Natural killer cell treated with Interleukin-12 subunit alpha and Interleukin-12 subunit beta and Interleukin-15 and Interleukin-18, amount 100 ng/mL, for 72 hours (primary cell): ENCODE measurements at places on chromosomes 11 and 22. TPM values are rescaled to one million over a fixed set of nuclear protein-coding genes. Genes with fewer than 3 reads are reported as not detected.

- DNase-seq: peak; percentile 89
- peak overlapping the region; percentile 92 for H3K27ac ChIP-seq
- H3K4me3 ChIP-seq: peak overlapping the region; percentile 80
- H3K4me1 ChIP-seq: peaks cover 36% of the 10 kb centered on the region
- H3K27me3 ChIP-seq: no peaks in the 10 kb centered on the region
These were observed 90.5 kb downstream of the UBASH3B start for GRCh38 chr11:122746050-122746478.

DNA sequence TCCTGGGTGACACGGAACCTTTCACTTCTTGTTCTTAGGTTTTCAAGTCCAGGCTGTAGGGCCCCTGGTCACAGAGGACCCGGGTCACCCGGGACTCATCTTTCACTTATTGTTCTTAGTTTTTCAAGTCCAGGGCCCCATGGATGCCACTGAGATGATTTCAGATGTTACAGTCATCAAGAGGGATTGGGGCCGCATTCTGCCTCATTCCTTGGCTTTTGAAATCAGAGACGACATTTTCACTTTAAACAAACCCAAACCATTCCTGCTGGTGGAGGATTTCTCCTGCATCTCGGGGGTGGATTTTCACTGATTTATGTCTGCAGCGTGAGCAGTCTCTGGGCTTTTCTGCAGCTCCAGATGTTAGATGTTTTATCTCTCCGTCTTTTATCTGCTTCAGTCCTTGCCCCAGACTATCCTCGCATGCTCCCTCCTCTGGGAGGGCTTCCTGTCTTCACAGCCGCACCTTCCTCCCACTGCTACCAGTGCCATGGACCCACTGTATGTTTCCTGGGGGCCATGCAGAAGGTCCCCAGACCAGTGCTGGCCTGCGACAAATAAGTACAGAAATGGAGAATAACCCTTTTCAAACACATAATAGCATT, 27.4 kb downstream of the FBLN1 start:
- no peak overlapping the region for H3K4me3 ChIP-seq
- H3K27ac ChIP-seq: no peak overlapping the region
- no peaks in the 10 kb centered on the region for H3K27me3 ChIP-seq
- no peaks in the 10 kb centered on the region for H3K4me1 ChIP-seq
- no peak for DNase-seq
- no peaks in the 10 kb centered on the region for H3K36me3 ChIP-seq

- peaks cover 7% of the 10 kb centered on the region for H3K27me3 ChIP-seq
- DNase-seq: peak; percentile 90
- H3K4me3 ChIP-seq: peak overlapping the region; percentile 92
- peaks cover 8% of the 10 kb centered on the region for H3K4me1 ChIP-seq
These were observed 7.8 kb upstream of the L3MBTL2 start for GRCh38 chr22:41197038-41197972.

DNA sequence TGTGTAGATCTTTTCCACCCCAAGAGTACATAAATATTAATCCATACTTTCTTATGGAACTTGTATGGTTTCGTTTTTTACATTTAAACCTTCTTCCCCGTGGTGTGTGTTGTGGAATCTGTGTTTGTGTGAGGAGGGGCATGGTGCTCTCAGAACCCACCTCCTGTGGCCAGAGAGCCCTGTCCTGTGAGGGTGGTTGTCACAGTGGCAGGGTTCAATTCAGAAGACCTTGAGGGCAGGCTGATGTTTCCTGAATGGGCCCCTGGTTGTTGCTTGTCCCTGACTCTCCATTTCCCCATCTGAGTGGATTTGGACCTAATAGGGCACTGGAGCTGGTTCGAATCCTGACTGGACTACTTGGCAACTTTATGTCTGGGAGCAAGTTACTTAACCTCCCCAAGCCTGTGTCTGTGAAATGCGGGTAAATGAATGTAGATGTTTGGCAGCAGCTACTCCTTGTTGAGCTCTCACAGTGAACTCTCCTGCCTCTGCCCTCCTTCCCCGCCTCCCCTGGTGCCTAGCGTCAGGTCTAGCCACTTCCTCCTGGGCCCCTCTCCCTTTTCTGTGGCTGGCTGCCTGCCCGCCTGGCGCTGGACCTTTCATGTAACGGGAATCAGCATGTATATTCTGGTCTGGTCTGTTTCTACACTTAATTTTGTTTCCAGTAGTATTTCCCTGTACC, 7.3 kb downstream of the NEAT1 start:
- H3K4me1 ChIP-seq: peaks cover 82% of the 10 kb centered on the region
- H3K36me3 ChIP-seq: peaks cover 29% of the 10 kb centered on the region
- peak overlapping the region; percentile 98 for H3K4me3 ChIP-seq
- H3K27me3 ChIP-seq: no peaks in the 10 kb centered on the region
- no peak for DNase-seq

DNA sequence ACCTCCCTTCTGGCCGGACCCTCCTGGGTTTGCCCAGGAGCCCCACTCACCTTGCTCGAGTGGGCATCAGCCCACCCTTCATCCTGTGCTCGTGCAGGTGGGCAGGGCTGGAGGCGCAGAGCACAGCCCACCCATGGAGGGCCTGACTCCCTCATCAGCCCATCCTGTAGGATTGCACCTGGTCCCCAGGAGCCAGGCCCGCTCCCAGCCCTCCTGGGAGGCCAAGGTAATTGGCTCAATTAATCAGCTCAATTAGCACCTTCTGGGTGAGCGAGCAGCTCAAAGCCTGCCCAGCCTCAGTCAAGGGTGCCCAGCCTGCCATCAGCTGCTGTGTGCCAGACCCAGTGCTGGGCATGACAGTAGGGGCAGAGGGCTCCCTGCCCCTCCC, 58.1 kb upstream of the NECTIN1 start:
- H3K36me3 ChIP-seq: no peaks in the 10 kb centered on the region
- DNase-seq: peak; percentile 42
- no peak overlapping the region for H3K27ac ChIP-seq
- H3K4me1 ChIP-seq: no peaks in the 10 kb centered on the region
- H3K27me3 ChIP-seq: peaks cover 3% of the 10 kb centered on the region

- peaks cover 4% of the 10 kb centered on the region for H3K36me3 ChIP-seq
- H3K4me1 ChIP-seq: peaks cover 25% of the 10 kb centered on the region
- no peak overlapping the region for H3K4me3 ChIP-seq
- no peaks in the 10 kb centered on the region for H3K27me3 ChIP-seq
These were observed 75.5 kb downstream of the PACSIN2 start for GRCh38 chr22:42939451-42939881.

DNA sequence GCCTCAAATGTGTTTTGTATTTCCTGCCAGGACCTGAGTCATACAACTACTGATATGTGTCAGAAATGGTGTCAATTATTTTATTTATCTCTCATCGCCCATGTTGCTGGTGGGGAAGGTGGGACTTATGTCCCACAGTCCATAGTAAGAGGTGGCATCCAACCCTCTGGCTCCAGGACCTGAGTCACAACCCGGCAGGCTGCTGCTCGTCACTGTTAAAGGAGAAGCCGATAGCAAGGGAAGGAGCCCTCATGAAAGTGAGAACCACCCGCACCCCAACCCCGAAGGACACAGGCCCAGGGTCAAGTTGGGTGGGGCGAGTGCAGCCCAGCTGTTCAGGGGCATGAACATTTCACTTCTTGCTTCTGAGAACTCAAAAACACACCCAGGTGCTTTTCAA, 33.1 kb upstream of the TP53I11 start:
- no peak for DNase-seq
- H3K27me3 ChIP-seq: no peaks in the 10 kb centered on the region
- no peaks in the 10 kb centered on the region for H3K36me3 ChIP-seq
- peak overlapping the region; percentile 17 for H3K4me3 ChIP-seq
- peaks cover 18% of the 10 kb centered on the region for H3K4me1 ChIP-seq

GRCh38 chr11:106271086-106271485, 193.6 kb downstream of the AASDHPPT start:
- no peak overlapping the region for H3K4me3 ChIP-seq
- H3K27me3 ChIP-seq: no peaks in the 10 kb centered on the region
- H3K36me3 ChIP-seq: peaks cover 4% of the 10 kb centered on the region
- no peak overlapping the region for H3K27ac ChIP-seq
- DNase-seq: no peak

- H3K36me3 ChIP-seq: no peaks in the 10 kb centered on the region
- peaks cover 5% of the 10 kb centered on the region for H3K27me3 ChIP-seq
- H3K27ac ChIP-seq: peak overlapping the region; percentile 6
- H3K4me1 ChIP-seq: peaks cover 30% of the 10 kb centered on the region
These were observed 107.0 kb downstream of the FAM76B start for GRCh38 chr11:95682552-95682951.

DNA sequence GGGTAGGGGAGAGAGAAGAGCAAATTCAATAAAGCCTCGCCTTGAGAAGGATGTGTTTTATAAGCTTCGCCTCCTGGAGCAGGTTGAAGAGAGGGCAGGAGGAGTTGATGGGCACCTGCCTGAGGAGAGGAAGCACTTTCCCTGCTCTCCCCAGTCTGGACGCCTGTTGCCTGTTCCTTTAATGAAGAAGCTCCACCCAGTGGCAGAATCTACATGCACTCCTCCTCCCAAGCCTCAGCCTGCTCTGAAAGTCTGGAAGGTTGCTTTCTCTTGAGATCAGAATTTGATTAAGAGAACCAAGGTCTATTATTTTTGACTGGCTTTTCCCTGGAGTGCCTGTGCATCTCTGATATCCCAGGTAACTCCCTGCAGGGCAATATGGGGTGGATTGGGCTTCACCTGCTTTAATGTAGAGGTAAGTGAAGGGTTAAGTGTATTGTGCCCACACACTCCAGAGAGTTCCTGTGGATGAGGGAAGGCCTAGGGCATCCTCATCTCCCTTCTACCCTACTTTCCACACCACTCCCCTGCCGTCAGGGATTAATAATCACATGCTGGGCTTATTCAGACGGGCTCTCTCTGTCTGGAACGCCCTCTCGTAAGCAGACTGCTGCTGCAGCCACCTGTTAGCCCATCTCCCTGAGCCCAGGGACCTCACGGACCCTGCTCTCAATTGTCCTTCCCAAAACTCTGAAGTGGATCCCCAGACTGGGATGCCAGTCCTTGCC, 22.3 kb downstream of the NTM start:
- DNase-seq: no peak
- H3K4me1 ChIP-seq: no peaks in the 10 kb centered on the region
- no peak overlapping the region for H3K4me3 ChIP-seq
- peaks cover 4% of the 10 kb centered on the region for H3K27me3 ChIP-seq
- H3K27ac ChIP-seq: no peak overlapping the region
- H3K36me3 ChIP-seq: no peaks in the 10 kb centered on the region

GRCh38 chr11:65903068-65903481, 2.9 kb upstream of the FOSL1 start:
- no peaks in the 10 kb centered on the region for H3K36me3 ChIP-seq
- no peak for DNase-seq
- H3K27ac ChIP-seq: no peak overlapping the region
- no peaks in the 10 kb centered on the region for H3K27me3 ChIP-seq

GRCh38 chr22:28710107-28710506, 30.5 kb upstream of the TTC28 start:
- no peak for DNase-seq
- peak overlapping the region; percentile 85 for H3K27ac ChIP-seq
- no peaks in the 10 kb centered on the region for H3K36me3 ChIP-seq
- no peaks in the 10 kb centered on the region for H3K27me3 ChIP-seq
- H3K4me3 ChIP-seq: no peak overlapping the region

DNA sequence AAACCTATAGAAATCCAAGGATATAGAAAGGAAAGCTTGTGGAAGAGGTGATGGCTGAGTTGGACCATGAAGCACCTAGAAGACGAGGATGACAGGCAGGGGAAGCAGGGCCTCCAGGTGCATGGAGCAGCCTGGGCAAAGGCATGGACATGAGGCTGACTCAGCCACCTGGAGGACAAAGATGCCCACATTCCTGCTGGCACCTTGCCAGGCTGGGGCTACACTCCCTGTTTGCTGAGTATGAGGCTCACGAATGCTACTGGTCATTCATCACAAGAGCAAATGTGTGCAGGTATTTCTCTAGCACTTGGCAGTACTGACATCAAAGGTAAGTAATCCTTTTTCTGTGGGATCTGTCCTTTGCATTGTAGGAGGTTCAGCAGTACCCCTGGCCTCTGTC, 7.1 kb upstream of the SCGB2A1 start:
- DNase-seq: no peak
- H3K27me3 ChIP-seq: peaks cover 36% of the 10 kb centered on the region
- no peaks in the 10 kb centered on the region for H3K4me1 ChIP-seq
- H3K4me3 ChIP-seq: no peak overlapping the region
- no peak overlapping the region for H3K27ac ChIP-seq

- H3K27ac ChIP-seq: no peak overlapping the region
- no peak for DNase-seq
- H3K4me3 ChIP-seq: no peak overlapping the region
- H3K36me3 ChIP-seq: no peaks in the 10 kb centered on the region
- H3K27me3 ChIP-seq: no peaks in the 10 kb centered on the region
These were observed 109.7 kb upstream of the MTMR2 start for GRCh38 chr11:96033599-96033998.

DNA sequence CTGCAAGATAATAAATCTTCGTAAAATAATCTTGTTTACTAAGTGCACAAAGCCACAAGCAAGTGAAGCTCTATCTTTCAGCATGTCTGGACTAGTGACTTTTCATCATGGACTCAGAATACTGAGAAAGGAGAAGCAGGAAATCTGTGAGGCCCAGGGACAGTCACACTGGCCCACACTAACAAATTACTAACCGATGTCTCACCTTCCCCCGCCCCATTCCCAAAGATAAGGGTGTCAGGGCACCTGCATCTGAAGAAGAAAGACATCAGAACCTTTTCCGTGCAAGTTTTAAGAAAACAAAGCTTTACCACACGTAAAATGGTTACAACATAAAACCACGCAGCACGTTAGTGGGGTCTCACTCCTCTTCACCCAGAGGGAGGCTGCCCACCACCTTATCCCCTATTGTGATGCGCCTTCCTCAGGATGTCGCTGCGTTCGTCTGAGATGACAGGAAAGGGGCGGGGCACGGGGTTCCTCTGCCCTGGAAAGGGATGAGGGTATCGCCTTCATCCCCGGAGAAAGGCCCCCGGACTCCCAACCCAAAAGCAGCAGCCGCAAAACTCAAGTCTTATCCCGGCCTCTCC, 616 bp downstream of the BTBD10 start:
- H3K27ac ChIP-seq: peak overlapping the region; percentile 90
- DNase-seq: peak; percentile 73
- peaks cover 37% of the 10 kb centered on the region for H3K4me1 ChIP-seq
- H3K4me3 ChIP-seq: peak overlapping the region; percentile 97
- H3K27me3 ChIP-seq: no peaks in the 10 kb centered on the region

- no peak overlapping the region for H3K27ac ChIP-seq
- H3K4me3 ChIP-seq: no peak overlapping the region
- H3K4me1 ChIP-seq: no peaks in the 10 kb centered on the region
- DNase-seq: no peak
These were observed 12.4 kb upstream of the DRD2 start for GRCh38 chr11:113487622-113488021.

- DNase-seq: no peak
- H3K4me1 ChIP-seq: no peaks in the 10 kb centered on the region
- no peaks in the 10 kb centered on the region for H3K27me3 ChIP-seq
- H3K27ac ChIP-seq: no peak overlapping the region
- H3K36me3 ChIP-seq: no peaks in the 10 kb centered on the region
These were observed 29.5 kb upstream of the ANO5 start for GRCh38 chr11:22163394-22163797.

- peak overlapping the region; percentile 90 for H3K27ac ChIP-seq
- peak overlapping the region; percentile 83 for H3K4me3 ChIP-seq
- H3K36me3 ChIP-seq: no peaks in the 10 kb centered on the region
- no peaks in the 10 kb centered on the region for H3K27me3 ChIP-seq
- DNase-seq: no peak
- peaks cover 83% of the 10 kb centered on the region for H3K4me1 ChIP-seq
These were observed 19.3 kb downstream of the MYH9 start for GRCh38 chr22:36368359-36368983.

Gene NOX4
- total RNA-seq: not detected

Gene SYT7
- total RNA-seq: not detected

Gene CALCB
- 0.12 TPM for total RNA-seq

Gene IRAG1
- total RNA-seq: not detected

Gene SLC5A4
- not detected for total RNA-seq

Gene ARFIP2
- 50.8 TPM for total RNA-seq

Gene SEPTIN5
- not detected for total RNA-seq

Gene OR52I1
- total RNA-seq: not detected
